ENCODE measurements at places on chromosomes 1 and 21.

DNA sequence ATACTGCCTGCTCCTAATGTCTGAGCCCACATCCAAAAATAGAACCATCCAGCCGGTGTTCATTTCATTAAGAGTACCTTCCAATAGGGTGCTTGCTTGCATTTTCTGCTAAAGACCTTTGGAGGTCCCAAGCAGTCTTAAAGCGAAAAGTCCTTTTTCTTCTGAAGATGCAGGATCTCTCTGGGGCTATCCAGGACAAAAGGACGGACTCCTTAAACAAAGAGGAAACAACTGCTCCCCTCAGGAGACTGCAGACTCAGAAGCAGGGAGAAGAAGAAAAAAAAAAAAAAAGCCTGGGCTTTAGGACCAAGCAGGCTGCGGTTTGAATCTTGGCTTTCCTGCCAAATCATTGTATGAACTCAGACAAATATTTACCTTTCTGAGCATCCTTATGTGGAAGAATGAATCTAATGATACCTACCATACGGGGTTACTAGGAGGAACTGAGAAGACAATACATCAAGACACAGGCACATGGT lies 204.0 kb downstream of the PLPP3 start:
- no peak for DNase-seq

- DNase-seq, result peak; percentile 6
Observed at GRCh38 chr21:15638856-15639549, 90.8 kb upstream of the USP25 start.

GRCh38 chr1:31183126-31183525 lies 56.6 kb downstream of the NKAIN1 start:
- no peak for DNase-seq

GRCh38 chr1:209567698-209568175 lies 15.8 kb upstream of the CAMK1G start:
- DNase-seq, result peak; percentile 77

GRCh38 chr1:228375578-228376261 lies 30.9 kb downstream of the TRIM11 start:
- DNase-seq, result no peak

All from EH (cell line).